ENCODE measurements at places on chromosomes 13 and 19.

- DNase-seq: no peak
Observed at GRCh38 chr19:1270213-1270853, 1.2 kb downstream of the CIRBP start.

- DNase-seq: no peak
Observed at GRCh38 chr19:12126707-12127106, 13.4 kb downstream of the ZNF20 start.

DNA sequence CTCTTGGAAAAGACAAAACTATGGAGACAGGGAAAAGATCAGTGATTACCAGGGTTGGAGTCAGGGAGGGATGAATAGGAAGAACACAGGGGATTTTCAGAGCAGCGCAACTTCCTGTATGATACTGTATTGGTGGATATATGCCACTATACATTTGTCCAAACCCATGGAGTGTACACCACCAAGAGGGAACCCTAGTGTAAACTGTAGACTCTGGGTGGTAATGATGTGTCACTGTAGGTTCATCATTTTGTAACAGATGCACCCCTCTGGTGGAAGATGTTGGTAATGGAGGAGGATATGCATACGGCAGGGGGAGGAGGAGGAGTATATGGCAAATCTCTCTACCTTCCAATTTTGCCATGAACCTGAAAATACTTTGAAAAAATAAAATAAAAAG, 68.1 kb downstream of the UFM1 start:
- DNase-seq: peak; percentile 7

GRCh38 chr13:44263751-44264620, 109.6 kb upstream of the SERP2 start:
- no peak for DNase-seq

DNA sequence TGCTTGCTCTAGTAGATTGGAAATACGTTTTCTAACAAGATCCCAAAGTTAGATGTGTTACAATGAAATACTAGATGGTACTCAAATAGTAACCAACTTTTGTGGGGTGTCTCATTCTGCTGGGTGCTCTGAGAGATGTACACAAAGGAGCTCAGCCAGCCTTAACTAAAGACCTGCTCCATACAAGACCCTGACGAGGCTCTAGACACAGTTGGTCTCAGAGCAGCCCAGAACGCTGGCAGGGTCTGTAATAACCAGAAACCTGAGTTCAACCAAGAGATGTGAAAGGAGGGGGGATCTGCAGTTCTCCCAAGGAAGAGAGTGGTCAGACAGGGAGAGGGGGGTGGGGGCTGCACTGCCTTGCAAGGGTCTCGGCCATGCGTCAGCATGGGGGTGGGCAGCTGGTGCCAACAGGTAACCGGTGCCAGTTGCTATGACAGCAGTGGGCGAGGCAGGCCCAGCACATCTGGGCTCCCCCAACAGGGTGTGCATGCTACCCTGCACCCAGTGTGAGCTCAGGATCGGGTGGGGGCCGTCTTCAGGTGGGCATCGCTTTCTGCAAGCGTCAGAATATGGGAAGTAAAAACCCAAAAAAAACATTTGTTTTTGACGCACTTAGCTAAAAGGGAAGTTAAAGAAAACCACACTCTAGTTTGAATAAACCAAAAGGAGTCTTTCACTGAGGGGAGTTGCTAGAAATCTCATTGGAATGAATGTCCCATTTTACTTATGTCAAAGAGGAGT, 68.0 kb upstream of the GPR183 start:
- no peak for DNase-seq

DNA sequence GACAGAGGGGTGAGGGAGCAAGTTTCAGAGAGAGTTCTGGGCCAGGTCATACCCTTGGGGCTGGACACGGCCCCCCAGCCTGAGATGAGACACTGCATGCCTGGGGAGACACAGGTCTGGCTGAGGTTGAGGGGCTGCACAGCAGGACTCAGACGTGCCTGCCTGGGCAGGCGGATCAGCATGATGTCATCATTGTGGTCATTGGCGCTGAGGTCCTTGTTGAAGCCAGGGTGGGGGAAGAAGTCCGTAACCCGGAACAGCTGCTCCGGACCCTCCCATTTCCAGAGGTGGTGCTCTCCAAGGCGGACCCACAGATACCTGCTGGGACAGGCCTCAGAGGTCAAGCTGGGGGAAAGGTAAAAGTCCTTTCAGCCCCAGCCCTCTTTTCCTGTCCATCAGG, 5.0 kb upstream of the KLK8 start:
- DNase-seq: no peak

DNA sequence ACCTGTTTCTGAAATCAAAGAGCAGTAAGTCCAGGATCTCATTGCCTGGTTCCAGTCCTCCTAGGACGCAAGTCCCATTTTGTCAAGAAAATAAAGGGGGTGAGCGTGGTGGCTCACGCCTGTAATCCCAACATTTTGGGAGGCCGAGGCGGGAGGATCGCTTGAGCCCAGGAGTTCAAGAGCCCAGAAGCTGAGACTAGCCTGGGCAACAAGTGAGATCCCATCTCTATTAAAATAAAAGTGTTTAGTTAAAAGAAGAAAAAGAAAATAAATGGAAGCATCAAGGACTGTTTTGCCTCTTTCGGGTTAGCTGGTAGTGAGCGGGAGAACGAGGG, 344 bp upstream of the HAUS5 start:
- DNase-seq: no peak

DNA sequence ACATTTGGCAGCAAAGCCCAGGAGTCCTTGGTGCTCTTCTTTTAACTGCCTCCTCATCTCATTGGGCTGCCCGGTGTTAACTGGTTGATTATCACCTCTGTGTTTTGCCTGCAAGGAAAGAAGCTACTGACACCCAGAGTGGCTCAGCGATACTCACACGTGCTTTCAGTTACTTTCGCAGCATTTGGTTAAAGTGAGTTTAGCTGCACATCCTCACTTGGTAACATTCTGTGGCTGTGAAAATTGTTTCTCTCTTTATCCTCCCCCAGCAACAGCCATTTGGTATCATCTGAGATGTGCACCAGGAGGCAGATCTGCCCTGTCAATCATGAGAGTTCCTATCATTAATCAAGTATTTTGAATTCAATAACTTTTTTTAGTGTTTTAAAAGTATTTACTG, 44.6 kb upstream of the GPR183 start:
- no peak for DNase-seq

DNA sequence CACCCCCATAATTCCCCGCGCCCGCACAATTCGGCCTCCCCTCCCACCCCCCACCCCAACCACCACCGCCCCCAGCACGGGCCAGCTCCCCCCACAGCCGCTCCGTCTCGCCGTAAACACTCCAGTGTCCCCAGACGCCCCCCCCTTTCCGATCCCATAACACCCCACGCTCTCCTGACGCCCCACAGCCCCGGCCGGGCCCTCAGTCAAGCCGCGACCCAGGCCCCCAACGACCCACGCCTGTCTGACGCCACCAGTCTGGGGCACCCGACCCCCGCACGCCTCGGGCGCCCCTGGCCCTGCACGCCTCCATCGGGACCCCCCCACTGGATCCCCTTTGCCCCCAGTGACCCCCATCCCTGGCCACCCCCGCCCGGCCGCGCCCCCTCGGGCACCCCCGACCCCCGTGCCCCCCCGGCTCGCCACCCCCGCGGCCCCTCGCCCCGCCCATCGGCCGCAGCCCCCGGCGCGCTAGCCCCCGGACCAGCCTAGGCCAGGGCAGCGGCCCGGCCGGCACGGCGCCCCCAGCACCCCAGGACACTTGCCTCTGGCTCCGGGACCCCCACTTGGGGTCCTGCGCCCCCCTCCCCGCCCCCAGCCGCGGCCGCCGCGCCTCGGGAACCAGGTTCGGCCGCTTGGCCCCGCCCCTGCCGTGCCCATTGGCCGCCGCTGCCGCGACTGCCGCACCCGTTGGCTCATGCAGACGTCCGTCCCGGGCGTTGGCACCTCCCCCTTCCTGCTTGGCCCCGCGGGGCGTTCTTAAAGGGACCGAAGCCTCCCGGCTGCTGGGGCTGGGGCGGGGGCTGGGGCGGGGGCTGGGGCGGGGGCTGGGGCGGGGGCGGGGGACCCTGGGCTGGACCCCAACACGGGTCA, at the start of gene FKBP8:
FKBP8 (minus strand) TSS at position 633 of the 873 bp plus-strand sequence. CDS start 1,603 bp downstream, outside the sequence.
- DNase-seq: peak; percentile 96

DNA sequence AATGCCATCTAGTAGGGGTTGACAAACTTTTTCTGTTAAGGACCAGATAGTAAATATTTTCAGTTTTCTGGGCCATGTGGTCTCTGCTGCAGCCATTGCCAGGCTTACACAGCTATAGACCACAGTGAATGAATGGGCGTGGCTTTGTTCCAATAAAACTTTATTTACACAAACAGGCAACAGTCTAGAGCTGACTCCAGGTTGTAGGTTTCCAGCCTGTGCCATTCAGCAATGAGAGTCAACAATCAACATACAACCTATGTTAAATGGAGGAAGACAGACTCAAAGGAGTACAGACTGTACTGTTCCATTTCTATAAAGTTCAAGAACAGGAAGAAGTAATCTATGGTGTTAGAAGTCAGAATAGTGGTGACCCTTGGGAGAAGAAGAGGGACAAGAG, 15.2 kb upstream of the IZUMO2 start:
- no peak for DNase-seq

DNA sequence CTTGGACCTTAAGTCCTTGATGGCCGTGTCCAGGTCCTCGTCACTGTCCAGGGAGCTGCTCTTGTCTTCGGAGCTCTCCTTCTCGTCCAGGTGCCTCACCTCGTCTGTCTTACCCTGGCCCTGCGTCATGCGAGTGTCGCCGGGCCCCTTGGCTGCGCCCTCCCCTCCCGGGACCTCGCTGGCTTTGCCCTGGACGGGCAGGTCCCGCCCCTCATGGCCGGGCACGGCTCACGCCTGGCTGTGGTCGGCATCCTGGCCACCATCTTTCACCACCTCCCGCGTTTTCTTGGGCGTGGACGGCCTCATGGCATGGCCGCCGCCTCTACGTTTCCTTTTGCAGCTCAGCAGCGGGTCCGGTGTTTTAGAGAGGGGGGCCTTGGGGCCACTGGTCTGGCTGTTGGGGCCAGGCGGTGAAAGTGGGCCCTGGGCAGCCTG, 14.8 kb downstream of the RB1 start:
- DNase-seq: no peak

- no peak for DNase-seq
Observed at GRCh38 chr13:20165417-20166257, 4.8 kb upstream of the GJA3 start.

GRCh38 chr19:29873024-29873800, 61.4 kb downstream of the CCNE1 start:
- peak; percentile 80 for DNase-seq

- no peak for DNase-seq
Observed at GRCh38 chr19:9903336-9903735, 33.0 kb downstream of the OLFM2 start.

DNA sequence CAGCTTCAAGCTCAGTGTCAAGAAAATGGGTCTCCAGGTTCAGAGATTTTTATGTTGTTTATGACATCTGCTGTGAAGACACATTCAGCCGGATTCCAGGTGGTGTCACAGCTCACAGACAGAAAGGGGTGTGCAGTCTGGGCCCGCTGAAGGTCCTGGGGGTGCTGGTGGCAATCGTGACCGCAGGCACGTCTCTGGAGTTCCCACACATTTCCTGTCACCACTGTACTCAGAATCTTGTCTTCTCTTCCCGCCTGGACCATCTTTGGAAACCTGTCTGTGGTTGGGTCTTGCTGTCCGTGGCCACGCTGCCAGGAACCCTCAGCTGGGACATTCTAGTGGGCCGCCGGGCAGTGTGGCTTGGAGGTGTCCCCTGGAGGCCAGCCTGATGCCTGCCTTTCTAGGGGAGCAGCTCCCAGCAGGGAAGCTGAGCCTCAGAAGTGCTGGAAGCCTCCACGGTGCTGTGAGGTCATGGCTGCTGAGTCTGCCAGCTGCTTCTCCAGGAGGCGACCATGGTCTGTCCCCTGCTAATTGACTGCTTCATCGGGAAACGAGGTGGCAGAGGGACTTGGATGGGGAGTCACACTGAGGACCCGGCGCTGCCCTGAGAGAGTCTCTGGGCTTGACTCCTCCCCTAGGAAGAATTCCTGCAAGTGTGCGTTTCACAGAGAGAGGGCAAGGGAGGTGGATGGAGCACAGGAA, 3.7 kb downstream of the TEX29 start:
- DNase-seq: no peak

- no peak for DNase-seq
Observed at GRCh38 chr19:21430675-21431074, 33.7 kb downstream of the ZNF493 start.

GRCh38 chr13:92074658-92075057, 676.2 kb downstream of the GPC5 start:
- DNase-seq: no peak

Measured in HuH-7 (cell line).